DMS79 (cell line): ENCODE measurements at places on chromosomes 7 and 10.

- no peak for DNase-seq
Measured at GRCh38 chr7:130906575-130906974, 172.6 kb upstream of the KLF14 start.

DNA sequence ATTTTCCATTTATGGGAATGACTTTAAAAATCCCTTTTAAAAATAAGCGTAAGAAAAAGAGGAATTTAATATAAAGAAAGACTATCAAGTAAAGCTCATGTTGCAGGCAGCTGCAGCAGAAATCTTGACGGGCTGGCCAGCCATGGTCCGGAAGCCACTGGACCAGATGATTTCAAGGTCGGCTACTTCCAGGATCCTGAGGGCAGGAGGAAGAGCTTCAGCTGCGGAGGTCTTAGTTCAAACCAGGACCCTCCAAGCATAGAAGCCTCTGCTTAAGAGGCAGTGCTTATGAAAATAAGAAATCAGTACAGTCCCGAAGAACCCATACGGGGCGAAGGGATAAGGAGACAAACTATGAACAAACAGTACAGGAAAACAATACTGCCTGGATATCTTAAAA is 220.2 kb upstream of the CELF2 start:
- no peak for DNase-seq

GRCh38 chr10:106436123-106436715 is 728.3 kb downstream of the SORCS1 start:
- no peak for DNase-seq

GRCh38 chr7:128938544-128939074 is 882 bp downstream of the IRF5 start:
- no peak for DNase-seq

DNA sequence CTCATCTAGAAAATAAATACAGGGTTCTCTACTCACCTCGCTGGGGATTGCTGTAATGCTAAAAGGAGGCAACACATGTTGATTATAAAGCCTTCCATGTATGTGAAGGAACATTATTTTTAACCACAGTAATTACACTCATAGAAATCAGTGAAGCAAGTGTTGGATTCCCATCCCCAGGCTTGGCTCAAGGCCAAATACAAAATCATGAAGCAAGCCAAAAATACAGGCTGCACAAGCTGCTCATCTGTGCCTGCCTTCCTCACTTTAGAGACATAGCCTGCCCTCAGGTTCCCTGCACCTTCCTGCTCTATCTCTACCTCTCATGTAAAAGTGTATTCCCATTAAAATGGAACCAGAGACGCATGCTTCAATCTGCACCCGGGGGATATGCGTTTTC is 1077.1 kb upstream of the C7orf33 start:
- DNase-seq, result no peak

- no peak for DNase-seq
Measured at GRCh38 chr7:149027055-149027454, 1.2 kb downstream of the PDIA4 start.

- peak; percentile 42 for DNase-seq
Measured at GRCh38 chr7:129210256-129210988, 14.4 kb upstream of the AHCYL2 start.

DNA sequence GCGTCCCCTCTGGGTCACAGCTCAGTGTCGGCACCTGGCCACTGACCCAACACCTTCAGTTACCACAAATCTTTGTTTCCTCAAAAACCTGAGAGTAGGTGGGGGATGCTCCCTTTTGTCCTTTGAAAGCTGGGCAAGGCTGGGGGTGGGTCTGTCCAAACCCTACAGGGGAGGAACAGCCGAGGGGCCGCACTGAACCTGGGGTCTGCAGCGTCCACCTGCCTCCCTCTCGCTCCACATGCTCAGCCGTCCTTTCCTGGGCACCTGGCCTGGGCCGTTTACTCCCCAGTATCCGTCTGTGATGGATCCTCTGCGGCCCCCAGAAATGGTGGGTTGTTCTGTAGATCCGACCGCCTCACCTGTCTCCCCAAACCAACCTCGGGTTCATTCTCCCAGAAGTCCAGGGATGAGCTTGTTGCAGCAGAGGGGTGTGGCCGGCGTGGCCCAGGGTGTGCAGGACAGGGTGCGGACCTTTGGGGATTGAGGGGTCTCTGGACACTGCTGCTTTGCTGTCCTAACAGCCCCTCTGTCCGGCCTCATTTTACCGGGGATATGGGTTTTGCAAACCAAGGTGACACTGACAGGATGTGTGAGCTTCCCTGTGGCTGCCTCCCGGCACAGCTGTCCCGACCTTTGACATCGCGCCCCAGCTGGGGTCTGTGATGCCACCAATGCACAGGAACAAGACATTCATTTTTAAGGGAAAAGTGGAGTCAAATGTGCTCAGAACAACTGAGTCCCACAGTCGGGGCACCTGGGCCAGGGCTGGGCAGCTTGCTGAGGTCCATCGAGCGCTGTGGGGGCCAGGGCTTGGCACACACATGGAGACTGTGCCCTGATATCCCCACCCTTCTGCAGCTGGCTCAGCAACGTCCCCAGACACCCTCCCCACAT is 115.9 kb downstream of the VIPR2 start:
- DNase-seq, result no peak

DNA sequence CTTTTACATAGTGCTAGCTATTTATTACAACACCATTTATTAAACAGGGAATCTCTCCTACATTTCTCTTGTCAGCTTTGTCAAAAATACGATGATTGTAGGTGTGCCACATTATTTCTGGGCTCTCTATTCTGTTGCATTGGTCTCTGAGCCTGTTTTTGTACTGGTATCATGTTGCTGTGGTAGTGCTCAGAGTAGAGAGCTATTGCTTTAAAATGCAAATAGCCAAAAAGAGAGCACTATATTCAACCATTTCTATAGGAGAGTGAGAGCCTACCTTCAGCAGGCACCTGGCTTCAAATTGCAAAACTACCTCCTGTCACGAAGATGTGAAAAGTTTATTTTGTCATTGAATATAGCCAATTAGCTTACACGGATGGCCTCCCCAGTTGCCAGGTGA is 8.1 kb downstream of the ZNF92 start:
- no peak for DNase-seq

- no peak for DNase-seq
Measured at GRCh38 chr10:642186-642890, 47.1 kb downstream of the DIP2C start.

DNA sequence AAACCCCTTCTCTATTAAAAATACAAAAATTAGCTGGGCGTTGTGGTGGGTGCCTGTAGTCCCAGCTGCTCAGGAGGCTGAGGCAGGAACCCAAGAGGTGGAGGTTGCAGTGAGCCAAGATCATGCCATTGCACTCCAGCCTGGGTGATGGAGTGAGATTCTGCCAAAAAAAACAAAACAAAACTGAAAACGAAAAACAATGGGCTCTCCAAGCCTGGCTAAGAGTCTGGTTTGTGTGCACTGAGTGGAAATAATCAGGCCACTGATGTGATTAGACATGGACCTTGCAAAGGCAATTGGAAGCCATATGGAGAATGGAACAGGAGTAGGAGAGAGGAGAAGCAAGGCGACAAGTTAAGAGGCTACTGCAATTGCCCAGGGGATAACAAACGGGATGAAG is 60.1 kb upstream of the GSDME start:
- no peak for DNase-seq

DNA sequence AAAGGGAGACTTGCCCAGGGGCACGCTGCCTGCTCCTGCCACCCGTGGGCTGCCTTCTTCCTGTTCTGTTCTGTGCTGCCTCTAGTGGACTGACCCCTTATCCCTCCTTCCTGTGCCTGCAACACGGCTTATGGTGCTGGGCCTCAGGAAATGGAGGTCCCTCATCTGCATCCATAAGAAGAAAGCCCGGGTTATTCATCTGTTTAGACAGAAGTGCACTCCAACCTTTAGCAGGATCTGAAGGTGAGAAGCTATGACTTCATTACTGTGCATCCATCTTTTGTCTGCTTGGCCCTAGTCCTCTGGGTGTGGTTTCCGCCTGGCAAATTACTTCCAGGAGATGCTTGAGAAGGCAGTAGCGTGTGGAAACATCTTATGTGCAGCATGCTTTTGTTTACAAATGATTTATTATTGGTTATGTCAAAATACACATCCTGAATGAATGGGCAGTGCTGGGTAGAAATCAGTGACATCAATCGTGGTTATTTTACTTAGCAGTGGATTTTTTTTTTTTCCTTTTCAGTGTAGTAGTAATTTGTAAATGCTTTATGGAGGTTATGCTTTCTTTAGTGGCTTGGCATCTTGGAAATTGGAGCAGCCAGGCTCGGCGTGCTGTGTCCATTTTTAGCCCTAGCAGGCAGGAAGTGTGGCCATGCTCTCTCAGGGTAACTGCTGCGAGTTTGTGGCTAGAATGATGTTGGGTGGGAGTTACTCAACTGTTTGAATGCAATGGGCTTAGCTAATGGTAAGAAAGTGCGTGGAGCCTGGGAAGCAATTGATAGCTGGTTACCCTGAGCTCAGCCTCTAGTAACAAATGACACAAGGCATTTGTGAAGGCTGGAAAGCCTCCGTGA is 12.7 kb downstream of the PTPRE start:
- peak; percentile 49 for DNase-seq

GRCh38 chr7:41745451-41745850 is 42.6 kb upstream of the INHBA start:
- no peak for DNase-seq

DNA sequence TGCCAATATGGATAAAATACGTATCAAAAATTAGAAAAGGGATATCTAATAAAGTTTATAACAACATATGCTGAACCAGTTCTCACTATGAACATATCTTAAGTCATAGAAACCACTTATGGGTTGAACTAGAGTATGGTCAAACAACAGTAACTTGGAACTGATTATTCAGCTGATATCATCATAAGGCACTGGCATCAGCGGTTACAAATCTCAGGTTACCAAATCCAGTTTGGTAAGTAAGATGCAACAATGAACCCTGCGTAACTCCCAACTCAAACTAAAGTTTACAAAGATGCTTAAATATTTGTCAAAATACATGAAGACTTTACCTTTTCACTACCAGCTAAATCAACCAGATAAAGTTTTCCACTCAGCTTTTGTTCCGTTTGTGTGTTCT is 19.3 kb downstream of the KIF5B start:
- no peak for DNase-seq

- DNase-seq, result no peak
Measured at GRCh38 chr7:44965937-44966730, 12.7 kb downstream of the MYO1G start.

GRCh38 chr7:117731455-117731854 is 141.8 kb downstream of the CTTNBP2 start:
- DNase-seq, result no peak

DNA sequence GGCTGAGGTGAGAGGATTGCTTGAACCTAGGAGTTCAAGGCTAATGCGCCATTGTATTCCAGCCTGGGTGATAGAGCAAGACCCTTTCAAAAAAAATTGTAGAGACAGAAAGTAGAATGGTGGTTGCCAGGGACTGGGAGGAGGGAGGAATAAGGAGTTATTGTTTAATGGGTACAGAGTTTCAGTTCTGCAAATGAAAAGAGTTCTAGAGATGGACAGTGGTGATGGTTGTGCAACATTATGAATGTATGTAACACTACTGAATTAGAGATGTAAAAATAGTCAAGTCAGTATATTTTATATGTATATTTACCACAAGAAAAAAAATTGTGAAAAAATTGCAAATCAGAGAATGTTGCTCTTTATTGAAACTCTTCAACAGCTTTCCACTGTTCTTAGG is 266.5 kb upstream of the NPY start:
- no peak for DNase-seq

DNA sequence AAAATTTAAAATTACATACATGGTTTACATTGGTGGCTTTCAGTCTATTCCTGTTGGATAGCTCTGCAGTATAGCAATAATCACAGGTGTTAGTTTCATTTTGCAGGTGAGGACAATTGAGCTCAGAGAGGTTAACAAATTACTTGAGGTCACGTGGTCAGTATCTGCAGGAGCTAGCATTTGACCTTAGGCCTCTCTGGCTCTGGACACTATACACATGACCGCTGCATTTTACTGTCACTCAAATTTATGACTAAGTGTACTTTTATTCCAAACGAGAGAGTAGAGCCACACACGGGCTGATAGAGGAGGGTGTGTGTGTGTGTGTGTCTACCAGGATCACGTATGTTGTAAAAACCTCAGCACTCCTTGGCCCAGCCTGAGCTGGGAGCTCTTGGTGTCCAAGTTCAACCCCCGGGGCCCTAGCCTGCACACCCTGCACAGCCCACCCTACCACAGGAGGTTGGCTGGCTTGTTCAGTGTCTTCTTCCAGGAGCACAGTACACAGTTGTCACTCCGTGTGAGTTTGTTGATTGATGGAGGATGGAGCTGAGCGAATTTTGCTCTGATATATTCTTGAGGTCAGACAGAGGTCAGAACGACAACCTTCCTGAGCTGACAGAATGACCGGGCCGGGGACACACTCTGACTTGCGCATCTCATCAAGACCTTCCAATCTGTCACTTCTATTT is 272.7 kb downstream of the GFRA1 start:
- DNase-seq, result no peak

DNA sequence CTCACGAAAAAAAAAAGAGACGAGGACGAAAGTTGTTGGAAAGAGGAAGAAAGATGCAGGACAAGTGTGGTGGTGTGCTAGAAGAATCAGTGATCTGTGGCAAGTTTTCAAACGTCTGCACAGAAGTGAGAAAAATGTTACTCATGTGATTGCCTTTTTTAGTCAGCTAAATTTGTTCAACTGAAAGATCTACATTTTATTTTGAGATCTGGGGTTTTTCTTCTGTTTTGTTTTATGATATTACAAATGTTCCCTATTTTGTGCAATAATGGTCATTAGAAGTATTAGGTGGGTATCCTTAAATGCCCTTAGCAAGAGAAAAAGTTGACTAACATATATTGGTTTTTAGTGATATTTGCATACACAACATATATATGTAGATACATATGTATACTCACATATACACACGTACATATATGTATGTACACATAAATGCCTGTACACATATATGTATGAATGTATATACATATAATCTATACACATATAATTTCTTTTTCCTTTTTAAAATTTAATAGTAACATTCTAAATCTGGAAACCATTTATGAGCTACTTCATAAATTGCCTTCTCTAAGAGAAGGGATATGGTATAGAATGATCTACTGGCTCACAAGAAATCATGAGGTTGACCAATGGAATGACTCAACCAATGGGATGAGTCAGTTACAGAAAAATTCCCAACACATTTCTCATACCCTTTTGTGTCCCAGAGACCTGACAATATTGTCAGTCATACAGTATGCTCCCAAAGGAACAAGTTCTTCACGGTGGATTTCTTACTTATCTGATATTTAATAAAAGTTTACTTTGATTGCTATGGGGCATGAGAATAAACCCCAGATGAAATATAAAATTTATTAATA is 38.4 kb downstream of the SLC39A12 start:
- no peak for DNase-seq

GRCh38 chr10:114284346-114285071 is 45.5 kb downstream of the VWA2 start:
- DNase-seq, result no peak
